ENCODE measurements at places on chromosomes 11 and 22. TPM values are rescaled to one million over a fixed set of nuclear protein-coding genes. Genes with fewer than 3 reads are reported as not detected.

DNA sequence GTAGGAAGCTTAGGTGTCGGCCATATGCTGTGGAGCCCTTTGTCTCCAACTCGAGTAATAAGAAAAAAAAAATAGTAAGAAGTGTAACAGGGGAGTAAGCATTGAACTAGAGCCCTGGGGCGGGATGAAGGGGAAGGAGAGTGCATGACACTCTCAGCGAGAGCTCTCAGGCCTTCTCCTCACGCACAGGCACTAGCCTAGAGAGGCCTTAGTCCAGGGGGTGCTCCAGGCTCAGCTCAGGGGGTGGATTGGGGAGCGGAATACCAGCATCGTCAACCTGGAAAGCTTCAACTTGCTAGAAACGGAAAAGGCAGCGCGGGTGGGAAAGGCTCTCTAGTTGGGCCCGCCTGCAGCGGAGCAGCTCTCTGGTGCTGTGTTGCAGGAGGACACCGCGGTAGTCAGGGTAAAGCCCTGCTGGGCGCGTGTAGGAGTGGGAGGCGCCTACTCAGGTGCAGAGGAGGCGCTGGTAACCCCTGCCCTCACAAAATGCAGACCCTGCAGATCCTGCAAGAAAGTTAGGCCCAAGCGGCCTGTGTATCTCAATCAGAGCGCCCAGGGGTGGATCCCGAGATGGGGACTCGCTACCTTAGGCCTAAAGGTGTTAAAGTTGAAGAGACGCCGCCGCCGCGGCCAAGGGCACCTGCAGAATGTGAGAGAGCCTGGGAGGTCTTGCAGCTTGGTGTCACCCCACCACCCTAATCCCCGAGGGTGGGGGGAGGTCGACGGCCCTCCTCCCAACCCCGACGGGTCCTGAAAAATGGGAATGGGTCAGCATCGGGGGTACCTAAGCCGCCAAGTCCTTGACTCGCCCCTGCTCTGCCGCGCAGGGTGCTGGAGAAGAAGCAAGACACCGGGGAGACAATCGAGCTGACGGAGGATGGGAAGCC is 2.8 kb downstream of the SLC17A6 start:
- DNase-seq: no peak

- no peak for DNase-seq
These were observed 4.0 kb downstream of the THRSP start for GRCh38 chr11:78067704-78068103.

GRCh38 chr11:23789938-23790371 is 706.9 kb upstream of the LUZP2 start:
- DNase-seq: no peak

GALNT18 gene
- polyA plus RNA-seq: 28.0 TPM

CYB5R2 gene
- 28.8 TPM for polyA plus RNA-seq

- DNase-seq: no peak
These were observed 148.3 kb downstream of the TRPC6 start for GRCh38 chr11:101435408-101435973.

DNA sequence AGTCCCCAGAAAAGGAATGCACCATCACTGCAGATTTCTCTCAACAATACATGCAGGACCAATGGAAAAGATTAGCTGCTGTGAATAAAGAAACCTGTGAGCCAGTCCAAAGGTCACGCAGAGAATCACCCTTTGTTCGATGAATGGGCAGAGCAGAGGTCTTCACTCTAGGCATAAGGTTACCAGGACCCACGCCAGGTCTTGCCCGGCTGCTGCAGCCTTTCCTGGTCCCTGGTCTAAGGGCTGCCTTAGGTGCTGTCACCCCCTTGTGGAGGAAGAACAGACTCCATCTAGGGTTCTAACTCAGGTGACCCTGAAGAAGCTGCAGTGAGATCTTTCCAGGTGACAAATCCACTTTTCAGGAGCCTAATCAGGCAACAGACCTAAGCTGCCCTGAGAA is 29.0 kb upstream of the NAP1L4 start:
- DNase-seq: no peak

SAA1 gene
- not detected for polyA plus RNA-seq

MPZL3 gene
- 8.2 TPM for polyA plus RNA-seq

DNA sequence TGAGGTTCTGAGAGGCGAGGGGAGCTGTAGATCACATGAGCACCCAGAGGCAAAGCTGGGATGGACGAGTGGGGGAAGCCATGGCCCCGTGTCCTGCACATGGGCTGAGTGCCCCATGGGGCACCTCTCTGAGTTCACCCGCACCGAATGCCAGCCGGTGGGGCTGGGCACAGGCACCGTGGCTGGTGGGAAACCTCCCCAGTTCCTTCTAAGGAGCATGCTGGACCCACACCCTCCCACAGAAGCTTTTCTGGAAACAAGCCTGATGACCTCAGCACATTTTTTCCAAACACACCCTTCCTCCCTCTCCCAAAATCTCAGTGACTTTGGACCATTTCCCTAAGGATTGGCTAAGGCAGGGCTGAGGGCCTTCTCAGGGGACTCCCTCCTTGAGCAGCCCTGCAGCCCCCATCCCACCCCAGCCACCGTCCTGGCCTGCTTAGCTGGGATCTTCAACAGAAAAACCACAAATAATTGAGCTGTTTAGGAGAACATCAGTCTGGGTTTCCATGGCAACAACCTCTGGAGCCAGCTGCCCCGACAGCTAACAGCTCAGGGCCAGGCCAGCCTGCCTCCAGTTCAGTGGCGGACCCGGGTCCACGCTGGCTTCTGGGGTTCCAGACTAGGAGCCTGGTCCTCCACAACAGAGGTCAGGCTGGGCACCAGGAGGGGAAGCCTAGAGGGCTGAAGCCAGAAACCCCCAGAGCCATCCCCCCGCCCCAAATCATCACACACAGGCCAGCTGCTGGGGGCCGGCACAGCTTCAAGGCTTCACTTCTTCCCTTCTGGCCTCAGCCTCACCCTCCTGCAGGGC is 18.1 kb upstream of the LINC01488 start:
- no peak for DNase-seq
